ENCODE measurements at places on chromosomes 3 and 15.

- no peak for DNase-seq
Measured at GRCh38 chr3:86996261-86996955, 5.5 kb upstream of the VGLL3 start.

- no peak for DNase-seq
Measured at GRCh38 chr15:57528940-57529565, 62.7 kb upstream of the MYZAP start.

DNA sequence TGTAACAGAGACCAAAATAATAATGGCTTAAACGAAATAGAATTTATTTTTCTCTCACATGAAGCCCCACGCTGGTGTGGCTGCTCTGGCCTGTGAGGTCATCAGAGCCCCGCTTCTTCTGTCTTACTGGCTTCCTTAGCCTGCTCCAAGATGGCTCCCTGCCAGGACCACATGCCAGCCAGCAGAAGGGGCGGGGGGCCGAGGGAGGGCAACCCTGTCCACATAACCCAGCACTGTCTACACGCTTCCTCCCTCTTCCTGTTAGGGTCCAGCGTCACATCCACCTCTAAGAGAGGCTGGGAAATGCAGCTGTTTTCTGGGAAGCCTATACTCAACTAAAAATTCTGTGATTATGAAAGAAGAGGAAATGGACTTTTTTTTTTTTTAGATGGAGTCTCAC lies 107.9 kb upstream of the DLG1 start:
- DNase-seq = no peak

DNA sequence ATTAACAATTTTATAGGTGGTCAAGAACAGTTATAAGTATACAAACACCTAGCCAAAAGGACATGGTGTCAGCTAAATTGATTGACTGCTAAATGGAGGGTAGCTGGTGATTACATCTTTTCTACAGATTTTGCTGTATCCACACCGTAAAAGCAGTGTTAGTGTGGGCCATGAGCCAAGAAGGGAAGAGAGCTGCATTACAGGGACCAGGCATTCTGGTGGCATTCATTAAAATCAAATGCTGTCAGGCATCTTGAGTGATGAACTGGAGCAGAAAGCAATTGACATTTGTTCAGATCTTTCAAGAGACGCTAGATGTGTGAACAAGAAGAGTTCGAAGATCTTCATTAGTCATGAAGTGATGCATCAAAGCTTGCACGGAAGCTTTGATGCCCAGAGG lies 177.9 kb downstream of the ARPP21 start:
- DNase-seq = no peak

GRCh38 chr15:49438962-49439631 lies 16.1 kb downstream of the FGF7 start:
- no peak for DNase-seq

DNA sequence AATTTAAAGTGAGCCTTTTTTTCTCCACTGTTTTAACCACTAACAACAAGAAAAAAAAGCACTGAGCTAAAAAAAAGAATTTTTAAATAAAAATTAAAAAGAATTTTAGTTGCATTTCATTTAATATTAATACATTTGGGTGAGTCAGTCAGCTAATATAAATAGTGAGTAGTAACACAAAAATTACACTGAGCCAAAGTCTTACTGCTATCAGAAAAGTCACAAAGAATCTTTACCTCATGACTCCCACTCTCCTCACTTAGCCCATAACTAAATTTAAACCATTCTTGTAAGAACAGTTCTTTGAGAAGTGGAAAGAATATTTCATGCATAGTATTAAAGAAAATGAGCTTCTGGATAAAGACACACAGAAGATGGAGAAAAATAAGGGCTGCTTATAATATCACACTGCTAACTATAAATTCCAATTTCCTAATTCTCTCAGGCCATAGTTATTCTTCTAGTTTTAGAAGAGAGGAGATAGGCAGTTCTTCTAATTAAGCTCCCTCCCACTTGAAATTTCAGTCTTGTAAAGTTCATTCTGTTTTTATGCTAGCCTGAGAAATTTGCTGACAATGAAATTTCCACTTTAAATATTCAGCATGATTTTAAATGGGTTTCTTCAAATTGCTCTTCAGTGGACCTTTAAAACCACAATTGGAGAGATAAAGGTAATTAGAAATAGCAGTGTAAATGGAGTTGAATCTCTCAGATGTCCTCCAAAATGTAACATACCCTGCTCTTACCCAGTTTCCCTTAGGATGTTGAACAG lies 17.6 kb downstream of the SHQ1 start:
- no peak for DNase-seq

DNA sequence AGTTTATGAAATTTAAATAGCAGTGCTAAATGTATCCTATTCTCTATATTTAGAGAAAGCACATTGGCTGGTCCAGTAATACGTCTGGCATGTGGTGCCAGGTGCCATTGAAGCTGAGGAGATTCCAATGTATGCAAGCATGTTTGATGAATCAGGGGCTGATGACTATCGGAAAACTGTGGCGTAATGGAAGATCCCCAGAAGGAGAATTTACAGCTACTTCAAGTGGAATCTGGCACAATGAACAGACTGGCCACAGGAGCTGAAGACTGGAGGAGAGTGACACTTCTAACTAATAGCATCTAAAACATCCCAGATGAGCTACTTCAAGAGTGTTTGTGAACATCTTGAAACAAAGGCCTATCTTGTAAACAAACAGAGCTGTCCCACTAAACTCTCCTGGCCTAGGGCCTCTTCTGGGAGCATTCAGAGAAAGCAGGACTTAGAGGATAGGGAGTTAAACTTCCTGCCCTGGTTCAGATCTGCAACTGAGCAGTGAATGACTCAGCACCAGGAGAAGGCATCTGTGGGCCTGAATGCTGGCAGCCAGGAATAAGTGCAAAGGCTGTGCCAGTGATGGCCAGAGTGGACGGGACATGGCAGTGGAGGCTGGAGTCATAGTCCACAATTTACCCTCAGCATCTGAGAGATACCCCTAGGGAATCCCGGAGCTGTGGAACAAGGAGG lies 15.2 kb upstream of the ACTC1 start:
- DNase-seq = no peak

- no peak for DNase-seq
Measured at GRCh38 chr3:71102111-71102983, 481.2 kb downstream of the FOXP1 start.

- no peak for DNase-seq
Measured at GRCh38 chr15:69675731-69676130, 223.1 kb downstream of the RPLP1 start.

GRCh38 chr3:15610082-15610759 lies 8.7 kb downstream of the BTD start:
- no peak for DNase-seq

DNA sequence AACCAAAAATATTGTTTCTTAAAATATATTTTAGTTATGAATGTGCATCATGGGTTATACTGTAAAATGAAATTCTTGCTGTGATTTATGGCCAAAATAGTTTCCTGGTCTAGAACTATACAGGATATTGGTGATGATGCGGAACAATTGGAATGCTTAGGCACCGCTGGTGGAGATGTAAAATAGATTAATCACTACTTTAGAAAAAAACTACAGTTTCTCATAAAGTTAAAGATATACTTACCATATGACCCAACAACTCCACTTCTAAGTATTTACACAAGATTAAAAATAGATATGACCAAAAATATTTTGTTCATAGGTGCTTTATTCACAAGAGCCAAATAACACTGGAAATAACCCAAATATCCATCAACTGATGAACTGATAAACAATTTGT lies 126.7 kb downstream of the TUSC7 start:
- no peak for DNase-seq

DNA sequence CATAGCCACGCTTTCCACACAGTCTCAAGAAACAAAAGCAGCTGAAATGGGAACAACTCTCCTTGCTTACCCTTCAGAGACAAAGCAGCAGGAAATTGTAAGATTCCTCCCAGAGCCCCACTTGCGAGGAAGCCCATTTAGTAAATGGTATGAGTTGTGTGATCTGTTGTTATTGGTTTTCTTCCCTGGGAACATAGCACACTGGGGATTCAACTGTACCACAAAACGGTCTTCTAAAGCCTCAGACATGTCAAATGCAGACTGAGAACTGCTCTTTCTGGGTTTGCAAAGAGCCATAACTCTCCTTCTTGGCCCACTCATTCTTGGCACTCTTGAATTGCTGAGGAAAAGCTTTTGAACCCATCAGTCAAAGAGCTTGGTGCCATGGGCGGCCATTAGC lies 101.0 kb upstream of the COL8A1 start:
- no peak for DNase-seq

- DNase-seq = no peak
Measured at GRCh38 chr3:57961177-57961827, 46.9 kb upstream of the FLNB start.

DNA sequence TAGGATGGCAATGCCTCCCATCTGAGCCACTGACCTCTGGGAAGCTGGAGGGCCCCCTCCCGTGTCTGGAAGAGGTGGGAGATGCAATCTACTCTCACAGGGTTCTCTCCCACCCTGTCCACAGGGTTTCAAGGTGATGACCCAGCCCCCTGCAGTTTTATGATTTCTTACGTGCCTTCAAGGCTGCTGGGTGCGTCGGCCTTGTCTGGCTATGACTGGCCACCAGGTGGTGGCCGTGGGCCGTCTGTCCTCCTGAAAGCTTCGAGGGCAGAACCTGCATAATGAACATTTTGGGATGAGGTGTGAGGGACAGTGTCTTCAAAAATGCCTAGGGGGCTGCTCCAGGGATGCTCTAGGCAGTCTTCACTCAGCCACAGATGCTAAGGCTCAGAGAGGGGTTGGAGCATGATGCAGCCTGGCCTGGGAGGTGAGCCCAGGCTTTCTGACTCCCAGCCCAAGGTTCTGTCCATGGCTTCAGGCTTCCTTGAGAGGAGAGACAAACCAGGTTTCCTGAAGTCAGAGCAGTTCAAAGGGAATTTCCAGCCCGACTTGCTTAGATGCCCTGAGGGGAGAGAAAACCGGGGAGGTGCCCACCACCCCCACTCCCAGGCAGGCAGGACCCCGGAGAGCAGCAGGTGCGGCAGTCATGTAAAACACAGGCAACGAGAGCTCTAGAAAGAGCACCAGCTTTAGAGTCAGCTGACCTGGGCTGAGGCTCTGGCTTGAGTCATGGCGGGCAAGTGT lies 18.7 kb downstream of the ISG20 start:
- no peak for DNase-seq

DNA sequence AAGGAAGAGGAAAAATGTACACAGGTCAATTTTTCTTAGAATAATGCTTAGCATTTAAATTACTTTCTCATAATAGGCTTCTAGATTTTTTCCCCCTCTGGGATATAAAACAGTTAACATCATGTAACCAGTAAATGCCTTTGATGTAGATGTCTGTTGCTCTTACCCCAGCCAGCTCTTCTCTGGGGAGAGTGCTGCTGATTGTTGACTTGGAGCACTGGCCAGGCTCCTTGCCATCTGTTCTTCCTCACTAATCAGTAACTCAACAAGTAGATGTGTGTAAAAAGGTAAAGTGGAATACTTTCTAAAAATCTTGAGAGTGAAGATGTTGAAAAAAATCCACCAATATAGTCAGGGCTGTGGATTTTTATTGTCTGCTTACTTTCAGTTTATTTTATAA lies 42.2 kb downstream of the RIOX2 start:
- no peak for DNase-seq

GRCh38 chr3:162534431-162534830 lies 1037.8 kb downstream of the OTOL1 start:
- DNase-seq = no peak
